ENCODE measurements at places on chromosomes 2 and 18.

- no peak for DNase-seq
Observed at GRCh38 chr18:6939972-6940371, 177.6 kb downstream of the LAMA1 start.

GRCh38 chr2:126664234-126664633 is 8.3 kb downstream of the GYPC start:
- DNase-seq, result no peak

DNA sequence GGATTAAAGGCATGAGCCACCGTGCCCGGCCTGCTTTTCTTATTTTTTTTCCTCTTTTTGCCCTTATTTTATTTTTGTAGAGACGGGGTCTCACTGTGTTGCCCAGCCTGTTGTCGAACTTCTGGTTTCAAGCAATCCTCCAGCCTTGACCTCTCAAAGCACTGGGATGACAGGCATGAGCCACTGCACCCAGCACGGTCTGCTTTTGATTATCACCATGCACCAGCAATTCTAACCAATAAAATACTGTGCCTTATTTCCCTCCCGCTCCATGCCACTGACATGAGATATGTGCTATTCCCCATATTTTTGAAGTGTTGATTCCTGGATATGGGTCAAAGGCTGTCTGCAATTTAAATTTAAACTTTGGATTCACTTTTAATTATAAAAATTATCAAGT is 42.9 kb downstream of the ACYP2 start:
- no peak for DNase-seq

DNA sequence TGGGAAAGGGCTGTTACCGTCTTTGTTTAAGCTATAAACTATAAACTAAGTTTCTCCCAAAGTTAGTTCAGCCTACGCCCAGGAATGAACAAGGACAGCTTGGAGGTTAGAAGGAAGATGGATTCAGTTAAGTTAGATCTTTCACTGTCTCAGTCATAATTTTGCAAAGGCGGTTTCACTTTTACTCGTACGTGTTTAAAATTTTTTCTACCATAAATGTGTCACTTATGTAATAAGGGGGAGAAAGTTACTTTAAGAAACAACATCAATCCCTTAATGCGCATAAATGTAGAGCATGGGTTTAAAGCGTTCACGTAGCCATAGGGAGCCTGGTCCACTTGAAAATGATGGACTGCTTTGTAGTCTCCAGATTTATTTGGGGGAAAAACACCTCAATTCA is 71.3 kb downstream of the SNORC start:
- no peak for DNase-seq

- DNase-seq, result no peak
Observed at GRCh38 chr2:230746213-230746612, 33.6 kb downstream of the CAB39 start.

DNA sequence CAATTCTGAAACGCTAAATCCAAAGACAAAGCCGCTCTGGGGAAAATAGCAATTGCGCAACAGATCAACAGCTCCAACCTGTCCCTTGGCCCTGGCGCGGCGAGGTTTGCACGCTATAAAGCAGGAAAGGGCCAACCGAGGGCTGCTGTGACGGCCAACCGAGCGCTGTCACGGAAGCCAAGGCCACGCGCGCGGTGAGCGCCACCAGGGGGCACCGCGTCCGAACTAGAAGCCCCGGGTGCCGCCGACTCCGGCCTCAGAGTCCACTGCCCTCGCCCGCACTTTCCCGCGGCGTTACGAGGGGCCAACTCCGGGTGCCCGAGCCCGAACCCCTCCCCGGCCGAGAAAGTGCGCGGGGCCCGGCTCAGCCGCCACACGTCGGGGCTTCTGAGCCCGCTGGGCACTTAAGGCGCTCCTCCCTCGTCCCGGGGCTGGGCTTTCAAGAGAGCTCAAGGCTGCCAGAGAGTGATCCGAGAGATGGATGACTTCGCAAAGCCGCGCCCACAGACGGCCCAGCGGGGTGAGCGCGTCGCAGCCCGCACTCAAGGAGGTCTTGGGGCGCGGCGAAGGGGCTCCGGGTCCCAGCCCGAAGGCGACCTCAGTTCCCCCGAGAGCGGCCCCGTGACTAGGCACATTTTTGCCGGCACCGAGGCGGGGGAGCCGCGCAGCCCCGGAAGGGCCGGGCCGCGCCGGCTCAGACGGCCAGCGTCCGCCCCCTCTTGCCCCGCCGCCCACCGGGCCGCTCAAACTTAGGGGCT is 897 bp downstream of the NFE2L2 start:
- DNase-seq, result peak; percentile 83

DNA sequence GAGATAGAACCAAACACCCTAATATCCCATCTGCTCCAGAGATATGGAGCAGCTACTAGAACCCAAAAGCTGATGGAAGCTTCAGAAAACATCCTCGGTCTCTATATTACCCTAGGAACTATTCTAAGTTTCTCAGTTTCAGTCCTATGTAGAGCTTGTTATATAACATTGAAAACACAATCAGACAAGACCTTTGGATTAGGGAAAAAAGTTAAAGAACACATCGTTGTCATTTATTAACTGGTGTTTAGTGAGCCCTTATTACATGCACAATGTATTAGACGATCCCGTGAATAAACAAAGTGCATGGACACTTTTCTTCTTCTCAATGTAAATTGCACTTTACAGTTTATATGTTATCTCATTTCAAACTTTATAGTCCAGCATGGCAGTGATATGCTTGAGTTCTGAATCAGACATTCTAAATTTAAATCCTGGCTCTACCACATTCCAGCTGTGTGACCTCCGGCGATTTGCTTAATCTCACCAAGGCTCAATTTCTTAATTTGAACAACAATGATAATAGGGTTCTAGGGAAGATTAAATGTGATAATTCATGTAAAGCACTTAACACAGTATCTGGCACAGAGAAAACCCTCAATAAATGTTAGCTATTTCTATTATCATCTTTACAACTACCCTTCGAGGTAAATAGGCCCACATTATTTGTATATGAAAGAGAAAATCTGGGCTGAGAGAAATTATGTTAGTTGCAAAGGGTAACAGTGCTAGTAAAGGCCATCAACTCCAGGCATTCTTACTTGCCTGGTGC is 83.6 kb upstream of the PIK3C3 start:
- DNase-seq, result no peak

GRCh38 chr2:127078666-127079270 is 28.2 kb downstream of the BIN1 start:
- no peak for DNase-seq

DNA sequence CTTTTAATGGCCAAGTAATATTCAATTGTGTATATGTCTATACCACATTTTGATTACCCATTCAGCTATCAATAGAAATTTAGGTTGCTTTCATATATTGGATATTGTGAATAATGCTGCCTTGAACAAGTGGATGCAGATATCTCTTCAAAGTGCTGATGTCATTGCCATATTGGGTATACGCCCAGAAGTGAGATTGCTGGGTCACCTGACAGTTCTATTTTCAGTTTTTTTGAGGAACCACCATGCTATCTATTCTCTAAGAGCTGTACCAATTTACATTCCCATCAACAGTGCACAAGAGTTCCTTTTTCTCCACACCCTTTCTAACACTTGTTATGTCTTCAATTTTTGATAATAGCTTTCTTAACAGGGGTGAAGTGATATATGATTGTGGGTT is 306.9 kb downstream of the ZNF516 start:
- no peak for DNase-seq

DNA sequence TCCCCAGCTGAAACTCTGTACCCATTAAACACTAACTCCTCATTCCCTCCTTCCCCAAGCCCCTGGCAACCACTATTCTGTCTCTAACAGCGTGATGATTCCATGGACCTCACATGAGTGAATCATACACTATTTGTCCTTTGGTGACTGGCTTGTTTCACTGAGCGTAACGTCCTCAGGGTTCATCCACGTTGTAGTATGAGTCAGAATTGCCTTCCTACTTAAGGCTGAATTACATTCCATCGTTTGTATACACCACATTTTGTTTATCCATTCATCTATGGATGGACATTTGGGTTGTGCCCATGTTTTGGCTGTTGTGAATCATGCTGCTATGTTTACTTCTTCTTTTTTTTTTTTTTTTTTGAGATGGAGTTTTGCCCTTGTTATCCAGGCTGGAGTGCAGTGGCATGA is 19.6 kb upstream of the CABLES1 start:
- peak; percentile 73 for DNase-seq

- no peak for DNase-seq
Observed at GRCh38 chr2:70514612-70515055, 39.0 kb downstream of the TGFA start.

DNA sequence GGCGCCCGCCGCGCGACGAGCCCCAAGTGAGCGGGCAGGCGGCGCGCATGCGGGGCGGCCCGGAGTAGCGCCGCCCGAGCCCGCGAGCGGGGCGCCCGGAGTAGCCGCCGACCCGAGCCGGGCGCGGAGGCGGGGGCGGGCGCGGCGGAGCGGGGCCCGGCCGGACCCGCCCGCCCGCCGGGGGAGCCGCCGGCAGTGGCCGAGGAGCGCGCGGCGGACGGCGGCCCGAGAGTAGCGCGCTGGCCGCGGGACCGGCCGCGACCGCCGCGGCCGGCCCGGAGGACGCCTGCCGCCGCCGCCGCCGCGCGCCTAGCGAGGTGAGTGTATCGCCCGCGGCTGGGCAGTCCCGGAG is at the start of gene GALNT1:
GALNT1 (plus strand) TSS at position 195 of the 352 bp plus-strand sequence. CDS start 72,923 bp downstream, outside the sequence.
- peak; percentile 38 for DNase-seq

- no peak for DNase-seq
Observed at GRCh38 chr2:197954328-197954727, 149.9 kb downstream of the PLCL1 start.

- DNase-seq, result no peak
Observed at GRCh38 chr2:174236429-174236828, 11.9 kb downstream of the OLA1 start.

GRCh38 chr18:65436430-65436829 is 314.4 kb upstream of the CDH7 start:
- no peak for DNase-seq

DNA sequence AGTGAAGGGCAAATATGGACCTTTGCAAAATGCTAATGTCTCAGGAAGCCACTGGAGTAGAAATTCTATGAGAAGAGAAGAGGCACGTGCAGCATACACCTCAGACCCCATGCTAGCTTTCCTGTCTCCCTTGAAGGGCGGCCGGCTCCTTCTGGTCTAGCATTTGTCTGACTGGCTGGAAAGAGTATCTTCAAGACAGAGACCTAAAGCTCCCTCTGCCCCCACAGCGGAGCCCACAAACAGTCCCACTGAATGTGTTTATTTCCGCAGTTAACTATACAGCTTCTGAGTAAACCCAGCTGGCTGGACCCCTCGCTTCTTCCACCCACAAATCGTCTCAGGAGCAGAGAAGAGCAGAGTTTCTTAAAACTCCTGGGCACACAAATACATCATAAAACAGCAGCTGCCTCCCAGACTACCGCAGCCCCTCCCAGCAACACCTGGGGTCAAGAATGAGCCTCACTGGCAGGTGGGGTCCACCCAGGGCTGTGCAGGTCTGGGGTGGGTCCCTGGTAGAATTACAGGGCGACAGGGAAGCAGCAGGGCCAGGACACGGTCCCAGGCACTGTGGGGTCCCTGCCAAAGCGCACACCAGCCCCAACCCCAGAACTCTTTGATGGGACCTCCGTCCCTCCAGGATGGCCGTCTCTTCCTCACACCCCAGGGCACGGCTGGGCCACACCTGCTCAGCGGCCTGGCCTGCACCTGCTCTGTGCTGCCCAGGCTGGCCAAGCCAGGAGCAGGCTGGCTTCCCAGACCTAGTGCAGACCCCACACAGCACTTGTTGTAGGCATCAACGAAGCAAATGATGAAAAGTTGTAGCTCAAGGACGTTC is 103.8 kb downstream of the PXDN start:
- no peak for DNase-seq

DNA sequence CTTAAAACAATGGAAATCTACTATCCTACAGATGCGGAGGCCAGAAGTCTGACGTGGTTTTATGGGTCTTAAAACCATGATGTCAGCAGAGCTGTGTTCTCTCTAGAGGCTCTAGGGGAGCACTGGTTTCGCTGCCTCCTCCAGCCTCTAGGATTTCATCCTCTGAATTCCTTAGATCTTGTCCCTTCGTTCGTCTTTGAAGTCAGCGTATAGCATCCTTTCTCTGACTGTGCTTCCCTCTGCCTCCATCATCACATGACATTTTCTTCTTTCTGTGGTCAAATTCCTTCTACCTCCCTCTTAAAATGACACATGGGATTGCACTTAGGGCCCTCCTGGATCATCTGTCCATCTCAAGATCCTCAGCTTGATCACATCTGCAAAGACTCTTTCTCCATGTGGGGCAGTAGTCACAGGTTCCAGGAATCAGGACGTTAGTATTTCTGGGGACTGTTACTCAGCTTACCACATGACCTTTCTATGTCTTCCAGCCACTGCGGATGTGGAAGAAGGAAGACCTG is 22.7 kb upstream of the NCK2 start:
- no peak for DNase-seq

DNA sequence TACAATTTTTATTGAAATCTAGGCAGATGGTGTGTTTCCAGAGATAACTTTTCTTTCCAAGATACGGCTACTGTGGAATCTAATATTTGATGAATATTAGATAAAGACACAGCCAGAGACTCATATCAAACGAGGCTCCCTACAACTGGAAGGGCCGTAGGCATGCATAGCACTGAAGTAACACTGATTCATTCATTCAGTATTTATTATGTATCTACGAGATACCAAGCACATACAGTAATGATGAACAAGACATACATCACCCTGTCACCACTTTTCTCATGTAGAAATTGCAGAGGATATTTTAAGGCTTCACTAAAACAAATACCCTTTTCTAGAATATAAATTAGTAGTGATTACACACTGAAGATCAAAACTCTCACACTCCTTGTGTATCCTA is 74.5 kb downstream of the KCTD18 start:
- peak; percentile 25 for DNase-seq

- no peak for DNase-seq
Observed at GRCh38 chr18:33803636-33804035, 225.6 kb downstream of the ASXL3 start.

- DNase-seq, result no peak
Observed at GRCh38 chr18:11136241-11136640, 13.1 kb downstream of the PIEZO2 start.

DNA sequence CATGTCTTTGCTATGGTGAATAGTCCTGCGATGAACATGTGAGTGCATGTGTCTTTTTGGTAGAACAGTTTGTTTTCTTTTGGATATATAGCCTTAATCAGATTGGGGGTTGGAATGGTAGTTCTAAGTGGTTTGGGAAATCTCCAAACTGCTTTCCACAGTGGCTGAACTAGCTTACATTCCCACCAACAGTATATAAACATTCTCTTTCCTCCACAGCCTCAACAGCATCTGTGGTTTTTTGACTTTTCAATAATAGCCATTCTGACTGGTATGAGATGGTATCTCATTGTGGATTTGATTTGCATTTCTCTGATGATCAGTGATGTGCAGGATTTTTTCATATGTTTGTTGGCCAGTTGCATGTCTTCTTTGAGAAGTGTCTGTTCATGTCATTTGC is 112.2 kb upstream of the SESTD1 start:
- no peak for DNase-seq
